Spinal cord (tissue), 10 donors: ENCODE measurements at places on chromosomes 16 and 17. TPM values are rescaled to one million over a fixed set of nuclear protein-coding genes. Genes with fewer than 3 reads are reported as not detected.

GRCh38 chr17:77502626-77503292 is 362.0 kb downstream of the SEC14L1 start:
- H3K36me3 ChIP-seq = peaks cover 37% of the 10 kb centered on the region
- DNase-seq = no peak
- H3K4me1 ChIP-seq = peaks cover 13% of the 10 kb centered on the region

GRCh38 chr17:74733365-74734122 is 3.5 kb upstream of the RAB37 start:
- H3K4me3 ChIP-seq = no peak overlapping the region
- H3K27me3 ChIP-seq = peaks cover 47% of the 10 kb centered on the region

- no peaks in the 10 kb centered on the region for H3K4me1 ChIP-seq
- H3K4me3 ChIP-seq = no peak overlapping the region
- H3K27ac ChIP-seq = no peak overlapping the region
Measured at GRCh38 chr17:70059649-70060048, 15.4 kb upstream of the KCNJ16 start.

GRCh38 chr17:2048805-2049204 is 6.1 kb upstream of the HIC1 start:
- H3K27ac ChIP-seq = no peak overlapping the region
- H3K4me1 ChIP-seq = peaks cover 35% of the 10 kb centered on the region
- peak overlapping the region; percentile 66 for H3K4me3 ChIP-seq
- H3K27me3 ChIP-seq = peaks cover 18% of the 10 kb centered on the region
- DNase-seq = no peak
- peaks cover 28% of the 10 kb centered on the region for H3K36me3 ChIP-seq

DNA sequence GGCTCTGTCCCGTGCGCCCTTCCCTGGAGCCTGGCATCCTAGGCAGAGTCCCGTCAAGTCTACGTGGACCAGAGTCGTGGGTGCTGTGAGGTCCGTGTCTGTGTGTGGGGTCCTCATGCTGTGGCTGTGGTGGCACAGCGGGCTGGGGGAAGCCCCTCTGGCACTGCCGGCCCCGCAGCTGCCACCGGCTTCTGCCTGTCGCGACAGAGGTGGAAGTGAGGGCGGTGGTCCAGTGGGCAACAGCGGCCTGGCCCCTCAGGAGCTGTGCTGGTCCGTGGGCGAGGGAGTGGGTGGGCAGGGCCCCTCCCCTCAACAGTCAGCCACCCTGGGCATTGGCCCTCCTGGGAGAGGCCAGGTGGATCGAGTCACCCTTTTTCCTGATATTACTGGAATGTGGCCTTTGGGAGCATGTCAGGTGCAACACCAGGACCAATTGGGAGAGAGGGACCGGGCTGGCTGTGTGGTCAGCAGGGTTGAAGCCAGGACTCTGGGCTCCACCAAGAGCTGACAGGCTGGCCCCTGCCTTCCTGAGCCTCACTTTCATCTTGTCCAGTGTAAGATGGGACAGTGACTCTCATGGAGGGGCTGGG is 11.9 kb downstream of the BAIAP2 start:
- H3K36me3 ChIP-seq = peaks cover 53% of the 10 kb centered on the region
- no peaks in the 10 kb centered on the region for H3K27me3 ChIP-seq
- peaks cover 82% of the 10 kb centered on the region for H3K4me1 ChIP-seq

DNA sequence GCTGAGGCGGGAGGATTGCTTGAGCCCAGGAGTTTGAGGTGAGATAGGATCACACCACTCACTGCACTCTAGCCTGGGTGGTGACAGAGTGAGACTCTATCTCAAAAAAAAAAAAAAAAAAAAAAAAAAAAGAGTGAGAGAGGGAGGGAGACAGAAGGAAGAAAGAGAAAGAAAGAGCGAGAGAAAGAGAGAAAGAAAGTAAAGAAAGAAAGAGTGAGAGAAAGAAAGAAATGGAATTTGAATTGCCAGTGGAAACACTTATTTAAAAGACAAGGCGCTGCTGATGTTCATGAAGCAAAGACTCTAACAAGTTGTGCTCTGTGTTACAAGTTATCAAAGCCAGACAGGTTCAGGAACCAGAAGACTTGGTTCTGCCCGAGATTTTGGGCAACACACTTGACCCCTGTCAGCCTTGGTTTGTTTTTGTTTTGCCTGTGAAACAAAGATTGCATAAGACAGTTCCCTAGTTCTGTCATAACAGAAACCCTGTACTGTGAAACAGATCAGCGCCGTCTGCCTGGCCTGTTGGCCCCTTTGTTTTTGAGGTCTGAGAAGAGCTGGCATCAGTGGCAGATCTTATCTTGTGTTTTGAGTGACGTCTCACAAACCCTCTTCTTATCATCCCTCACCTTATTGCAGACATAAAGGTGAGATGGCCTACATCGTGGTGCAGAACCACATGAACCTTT is 55.4 kb upstream of the ENDOV start:
- no peak for DNase-seq
- no peaks in the 10 kb centered on the region for H3K27me3 ChIP-seq
- peaks cover 5% of the 10 kb centered on the region for H3K4me1 ChIP-seq
- H3K4me3 ChIP-seq = no peak overlapping the region
- no peak overlapping the region for H3K27ac ChIP-seq
- peaks cover 48% of the 10 kb centered on the region for H3K36me3 ChIP-seq

GRCh38 chr17:79749156-79749815 is 18.5 kb downstream of the ENPP7 start:
- no peak overlapping the region for H3K4me3 ChIP-seq
- no peak for DNase-seq
- H3K36me3 ChIP-seq = no peaks in the 10 kb centered on the region

- no peak overlapping the region for H3K27ac ChIP-seq
- H3K4me3 ChIP-seq = no peak overlapping the region
- H3K4me1 ChIP-seq = peaks cover 5% of the 10 kb centered on the region
- H3K36me3 ChIP-seq = peaks cover 35% of the 10 kb centered on the region
Measured at GRCh38 chr17:37614823-37615222, 5.6 kb upstream of the SYNRG start.

GRCh38 chr16:80599466-80599865 is 58.7 kb downstream of the DYNLRB2 start:
- DNase-seq = no peak
- H3K27ac ChIP-seq = no peak overlapping the region
- H3K36me3 ChIP-seq = peaks cover 8% of the 10 kb centered on the region
- H3K4me1 ChIP-seq = no peaks in the 10 kb centered on the region
- H3K4me3 ChIP-seq = no peak overlapping the region

- DNase-seq = no peak
- no peaks in the 10 kb centered on the region for H3K36me3 ChIP-seq
- H3K27me3 ChIP-seq = no peaks in the 10 kb centered on the region
- H3K27ac ChIP-seq = no peak overlapping the region
- peaks cover 33% of the 10 kb centered on the region for H3K4me1 ChIP-seq
Measured at GRCh38 chr17:59423137-59423724, 91.8 kb downstream of the YPEL2 start.

- H3K36me3 ChIP-seq = no peaks in the 10 kb centered on the region
- no peaks in the 10 kb centered on the region for H3K27me3 ChIP-seq
- peaks cover 9% of the 10 kb centered on the region for H3K4me1 ChIP-seq
- DNase-seq = no peak
- H3K4me3 ChIP-seq = no peak overlapping the region
Measured at GRCh38 chr17:46889992-46890564, 32.9 kb upstream of the GOSR2 start.

DNA sequence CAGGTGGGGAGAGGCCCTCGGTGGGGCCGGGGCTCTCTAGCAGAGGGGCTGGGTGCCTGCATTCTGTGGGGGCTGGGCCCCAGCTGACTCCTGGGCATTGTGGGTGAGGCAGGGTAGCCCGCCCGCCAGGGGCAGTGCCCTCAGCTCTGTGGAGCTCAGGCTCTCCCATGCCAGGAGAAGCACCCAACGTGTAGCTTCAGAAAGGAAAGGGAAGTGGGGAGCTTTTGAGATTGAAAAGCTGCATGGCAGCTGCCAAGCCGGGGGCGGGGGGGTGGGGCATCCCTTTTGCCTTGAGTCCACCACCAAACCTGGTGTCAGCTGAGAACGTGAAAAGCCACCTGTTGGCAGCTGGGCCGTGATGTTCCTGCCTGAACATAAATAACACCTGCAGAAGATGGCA is 192.1 kb upstream of the CIBAR2 start:
- no peak overlapping the region for H3K27ac ChIP-seq
- no peak overlapping the region for H3K4me3 ChIP-seq
- H3K4me1 ChIP-seq = peaks cover 75% of the 10 kb centered on the region
- no peaks in the 10 kb centered on the region for H3K36me3 ChIP-seq
- H3K27me3 ChIP-seq = no peaks in the 10 kb centered on the region
- no peak for DNase-seq

DNA sequence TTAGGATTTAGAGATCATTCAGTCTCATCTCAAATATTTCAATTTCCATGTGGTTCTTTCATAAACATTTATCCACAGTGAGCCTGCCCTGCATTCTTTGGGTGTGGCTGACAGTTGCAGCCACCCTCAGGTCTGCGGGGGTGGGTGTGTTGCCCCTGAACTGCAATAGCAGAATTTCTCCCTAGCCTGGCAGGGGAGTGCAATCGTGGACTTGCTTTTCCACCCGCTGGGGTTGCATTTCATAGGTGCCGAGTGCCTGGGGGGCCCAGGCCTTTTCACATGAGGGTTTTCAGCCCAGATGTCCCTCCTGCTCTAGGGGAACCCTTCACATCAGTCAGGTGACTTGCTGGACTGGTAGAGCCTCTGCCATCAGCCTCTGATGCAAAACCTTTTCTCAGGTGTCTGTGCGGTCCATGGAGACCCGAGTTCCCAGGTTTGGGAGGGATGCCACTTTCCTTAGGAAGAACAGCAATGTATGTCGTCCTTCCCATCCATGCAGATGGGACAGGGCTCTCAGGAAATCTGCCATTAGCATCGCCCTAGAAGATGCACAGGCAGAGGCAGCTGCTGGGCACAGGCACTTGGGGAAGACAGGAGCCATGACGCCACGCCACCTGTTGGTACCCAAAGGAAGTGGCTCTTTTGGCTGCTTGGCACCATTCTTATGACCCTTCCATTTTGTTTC is 2.4 kb upstream of the USP36 start:
- no peaks in the 10 kb centered on the region for H3K27me3 ChIP-seq
- DNase-seq = no peak
- no peak overlapping the region for H3K27ac ChIP-seq
- peaks cover 25% of the 10 kb centered on the region for H3K4me1 ChIP-seq

GRCh38 chr17:2190014-2190413 is 113.6 kb downstream of the SMG6 start:
- no peak overlapping the region for H3K4me3 ChIP-seq
- peaks cover 7% of the 10 kb centered on the region for H3K4me1 ChIP-seq
- H3K27me3 ChIP-seq = no peaks in the 10 kb centered on the region

DNA sequence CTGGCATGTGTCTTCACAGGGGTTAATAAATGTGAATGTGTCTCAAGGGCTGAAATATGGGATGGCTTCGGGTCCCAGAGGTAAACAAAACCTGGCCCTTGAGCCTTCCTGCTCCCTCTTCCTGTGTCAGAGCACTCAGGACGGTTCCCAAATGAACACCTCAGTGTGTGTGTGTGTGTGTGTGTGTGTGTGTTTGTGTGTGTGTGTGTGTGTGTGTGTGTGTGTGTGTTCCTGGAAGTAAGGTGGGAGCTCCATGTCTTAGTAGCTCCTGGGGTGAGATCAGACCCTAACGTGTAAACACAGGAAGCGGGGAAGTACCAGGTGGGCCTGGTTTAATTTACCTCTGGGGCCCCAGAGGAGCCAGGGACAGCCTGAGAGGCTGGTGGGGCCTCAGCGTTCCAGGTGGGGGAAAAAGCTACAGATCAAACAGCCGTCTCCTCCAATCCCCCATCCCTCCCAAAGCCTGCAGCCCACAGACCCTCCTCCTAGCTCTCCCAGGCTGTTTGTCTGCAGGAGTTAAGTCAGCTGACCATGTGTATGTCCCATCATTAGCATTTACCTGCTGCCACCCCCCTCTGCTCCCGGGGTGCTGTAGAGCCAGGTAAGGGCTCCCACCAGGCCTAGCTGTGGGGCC is 6.1 kb downstream of the KIF19 start:
- H3K27me3 ChIP-seq = no peaks in the 10 kb centered on the region
- H3K4me3 ChIP-seq = no peak overlapping the region
- DNase-seq = no peak
- peaks cover 21% of the 10 kb centered on the region for H3K4me1 ChIP-seq

GRCh38 chr16:85208643-85209520 is 96.6 kb upstream of the CIBAR2 start:
- no peak for DNase-seq
- H3K4me1 ChIP-seq = peaks cover 58% of the 10 kb centered on the region
- H3K36me3 ChIP-seq = peaks cover 3% of the 10 kb centered on the region
- H3K27me3 ChIP-seq = no peaks in the 10 kb centered on the region

GRCh38 chr17:70295329-70295728 is 126.0 kb downstream of the KCNJ2 start:
- no peaks in the 10 kb centered on the region for H3K4me1 ChIP-seq
- DNase-seq = no peak
- H3K27ac ChIP-seq = no peak overlapping the region
- H3K36me3 ChIP-seq = no peaks in the 10 kb centered on the region

- no peaks in the 10 kb centered on the region for H3K27me3 ChIP-seq
- peak overlapping the region; percentile 75 for H3K27ac ChIP-seq
- H3K36me3 ChIP-seq = peaks cover 34% of the 10 kb centered on the region
- peak overlapping the region; percentile 58 for H3K4me3 ChIP-seq
- peaks cover 18% of the 10 kb centered on the region for H3K4me1 ChIP-seq
Measured at GRCh38 chr17:40124279-40125141, 2.7 kb downstream of the MSL1 start.

DNA sequence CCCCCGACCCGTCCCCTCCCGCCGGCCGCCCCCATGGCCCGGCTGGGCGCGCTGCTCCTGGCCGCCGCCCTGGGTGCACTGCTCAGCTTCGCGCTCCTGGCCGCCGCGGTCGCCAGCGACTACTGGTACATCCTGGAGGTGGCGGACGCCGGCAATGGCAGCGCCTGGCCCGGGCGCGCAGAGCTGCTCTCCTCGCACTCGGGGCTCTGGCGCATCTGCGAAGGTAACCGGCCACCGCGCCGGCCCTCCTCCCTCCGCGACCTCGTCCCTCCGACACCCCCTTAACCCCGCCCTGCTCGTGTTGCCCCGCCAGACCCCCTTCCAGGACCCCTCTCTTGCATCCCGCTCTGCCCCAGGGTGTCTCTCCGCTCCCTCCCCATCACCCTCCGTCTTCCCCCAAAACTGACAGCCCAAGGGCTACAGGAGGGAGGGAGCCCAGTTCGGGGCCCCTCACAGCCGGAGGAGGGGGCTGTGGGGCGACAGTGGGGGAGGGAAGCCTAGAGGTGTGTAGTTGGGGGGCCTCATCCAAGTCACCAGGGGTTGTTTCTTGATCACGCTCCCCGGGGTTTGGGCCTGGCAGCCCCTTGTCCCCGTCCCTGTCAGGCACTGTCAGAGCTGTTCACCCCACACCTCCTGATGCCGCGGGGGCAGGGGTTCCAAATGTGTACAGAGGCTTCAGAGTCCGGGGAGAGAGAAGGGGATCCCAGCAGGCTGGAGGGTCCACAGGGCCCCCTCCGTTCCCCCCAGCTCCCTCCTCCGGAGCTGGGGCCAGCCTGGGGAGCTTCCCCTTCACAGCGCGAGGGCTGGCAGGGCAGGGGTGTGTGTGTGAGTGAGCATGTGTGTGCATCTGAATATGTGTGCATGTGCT is 794 bp downstream of the TMEM235 start:
- H3K27ac ChIP-seq = no peak overlapping the region
- H3K4me3 ChIP-seq = no peak overlapping the region
- H3K27me3 ChIP-seq = peaks cover 29% of the 10 kb centered on the region
- H3K4me1 ChIP-seq = peaks cover 19% of the 10 kb centered on the region
- no peaks in the 10 kb centered on the region for H3K36me3 ChIP-seq

Gene STH
- 2.4 TPM for polyA plus RNA-seq

Gene CMTM2
- polyA plus RNA-seq = 0.48 TPM

Gene FBXW10
- 0.71 TPM for polyA plus RNA-seq

Gene USB1
- 51.7 TPM for polyA plus RNA-seq

Gene SLFN14
- 0.09 TPM for polyA plus RNA-seq

Gene IRF8
- 9.0 TPM for polyA plus RNA-seq

Gene HAGHL
- 51.1 TPM for polyA plus RNA-seq

Gene AGRP
- 0.35 TPM for polyA plus RNA-seq

Gene FOXF1
- 1.5 TPM for polyA plus RNA-seq

Gene KSR1
- polyA plus RNA-seq = 71.1 TPM

Gene KRTAP4-1
- not detected for polyA plus RNA-seq

Gene FBXO39
- polyA plus RNA-seq = 0.63 TPM

Gene ATP2A3
- polyA plus RNA-seq = 4.6 TPM
